ENCODE measurements at places on chromosomes 16 and 17.

GRCh38 chr17:8628609-8629169, 1.8 kb downstream of the MYH10 start:
- no peak for DNase-seq

- DNase-seq: no peak
Measured at GRCh38 chr17:75476271-75476671, 19.8 kb downstream of the TMEM94 start.

GRCh38 chr17:40443196-40443987, at the start of gene IGFBP4:
Gene IGFBP4, plus strand, starts transcription at chr17:40443450. Its CDS starts 286 bp downstream, at chr17:40443736.
- no peak for DNase-seq

GRCh38 chr16:12406926-12407690, 396.6 kb downstream of the CPPED1 start:
- no peak for DNase-seq

DNA sequence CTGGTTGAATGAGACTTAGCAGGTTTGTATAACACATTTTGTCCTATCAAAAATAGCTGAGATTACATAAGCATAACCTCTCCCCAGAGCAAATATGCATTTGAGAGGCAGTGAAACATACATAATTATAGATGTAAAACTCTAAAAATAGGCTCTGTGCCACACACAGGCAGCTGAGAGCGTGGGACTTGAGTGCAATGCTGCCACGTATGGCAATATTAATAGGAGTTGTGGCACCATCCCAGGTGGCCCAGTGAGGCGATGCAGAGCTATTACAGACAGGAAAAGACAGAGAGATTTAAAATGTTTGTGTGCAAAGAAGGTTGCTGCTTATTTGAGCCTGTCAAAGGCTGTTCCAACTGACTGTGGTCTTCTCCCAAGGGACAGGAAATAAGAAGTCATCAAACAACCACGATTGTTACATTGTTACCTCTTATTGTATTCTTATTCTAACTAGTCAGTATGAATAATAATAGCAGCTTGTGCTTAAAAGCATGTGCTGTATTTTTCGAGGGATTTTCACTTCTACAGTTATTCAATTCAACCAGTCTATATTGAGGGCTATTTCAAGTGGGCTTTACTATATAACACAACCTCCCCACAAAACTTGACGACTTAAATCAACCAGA, 116.5 kb downstream of the SALL1 start:
- DNase-seq: no peak

DNA sequence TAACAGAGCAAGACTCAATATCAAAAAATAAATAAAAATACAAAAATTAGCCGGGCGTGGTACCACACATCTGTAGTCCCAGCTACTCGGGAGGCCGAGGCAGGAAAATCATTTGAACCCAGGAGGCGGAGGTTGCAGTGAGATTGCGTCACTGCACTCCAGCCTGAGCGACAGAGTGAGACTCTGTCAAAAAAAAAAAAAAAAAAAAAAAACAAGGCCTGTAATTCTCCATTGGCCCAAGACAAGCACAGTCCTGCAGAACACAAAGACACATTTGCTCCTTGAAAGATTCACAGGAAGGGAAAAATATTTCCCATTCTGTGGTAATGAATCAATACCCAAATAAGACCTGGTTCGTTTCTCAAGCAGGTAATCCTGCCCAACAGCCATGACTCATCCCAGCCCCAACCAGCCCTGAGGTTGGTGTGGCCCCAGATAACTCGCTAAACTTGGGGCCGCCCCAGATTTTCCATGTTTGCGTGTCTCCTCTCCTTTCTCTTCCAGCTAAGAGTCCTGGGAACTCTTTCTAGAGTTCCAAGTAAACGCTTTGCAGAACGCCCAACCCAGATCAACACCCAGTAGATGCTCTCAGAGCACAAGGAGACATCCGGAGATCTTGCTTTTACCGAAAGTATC, 40.3 kb upstream of the SNN start:
- DNase-seq: no peak
